ENCODE measurements at places on chromosomes 3 and 15. TPM values are rescaled to one million over a fixed set of nuclear protein-coding genes. Genes with fewer than 3 reads are reported as not detected.

GRCh38 chr3:131535131-131535530, 32.4 kb upstream of the MRPL3 start:
- peak; percentile 73 for DNase-seq

LRRC49 gene
- 11.0 TPM for total RNA-seq

GRCh38 chr3:36095238-36095637, 285.1 kb upstream of the STAC start:
- DNase-seq, result no peak

ZBED2 gene
- 108 TPM for total RNA-seq

- no peak for DNase-seq
These were observed 8.7 kb downstream of the IMPG2 start for GRCh38 chr3:101311676-101312075.

GRCh38 chr15:60110909-60111308, 106.8 kb downstream of the FOXB1 start:
- DNase-seq, result no peak

- no peak for DNase-seq
These were observed 1713.6 kb downstream of the SI start for GRCh38 chr3:163364717-163365116.

DNA sequence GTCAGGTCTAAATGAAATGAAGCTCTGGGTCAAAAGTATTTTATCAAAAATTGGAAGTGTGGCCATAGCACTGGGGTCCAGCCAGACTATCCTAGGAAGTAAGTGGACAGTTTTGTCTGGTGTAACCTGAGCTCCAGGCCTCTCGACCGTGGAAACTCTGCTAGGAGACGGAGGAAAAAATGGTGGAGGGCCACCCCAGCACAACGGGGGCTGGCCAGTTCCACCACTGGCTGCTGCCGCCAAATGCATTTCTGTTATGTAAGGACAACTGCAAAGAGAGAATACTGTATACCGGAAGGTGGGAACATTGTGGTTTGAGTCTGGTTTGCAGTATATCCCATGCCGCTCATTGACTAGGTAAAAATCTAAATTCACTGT, 235.7 kb downstream of the GREM1 start:
- DNase-seq, result no peak

DNA sequence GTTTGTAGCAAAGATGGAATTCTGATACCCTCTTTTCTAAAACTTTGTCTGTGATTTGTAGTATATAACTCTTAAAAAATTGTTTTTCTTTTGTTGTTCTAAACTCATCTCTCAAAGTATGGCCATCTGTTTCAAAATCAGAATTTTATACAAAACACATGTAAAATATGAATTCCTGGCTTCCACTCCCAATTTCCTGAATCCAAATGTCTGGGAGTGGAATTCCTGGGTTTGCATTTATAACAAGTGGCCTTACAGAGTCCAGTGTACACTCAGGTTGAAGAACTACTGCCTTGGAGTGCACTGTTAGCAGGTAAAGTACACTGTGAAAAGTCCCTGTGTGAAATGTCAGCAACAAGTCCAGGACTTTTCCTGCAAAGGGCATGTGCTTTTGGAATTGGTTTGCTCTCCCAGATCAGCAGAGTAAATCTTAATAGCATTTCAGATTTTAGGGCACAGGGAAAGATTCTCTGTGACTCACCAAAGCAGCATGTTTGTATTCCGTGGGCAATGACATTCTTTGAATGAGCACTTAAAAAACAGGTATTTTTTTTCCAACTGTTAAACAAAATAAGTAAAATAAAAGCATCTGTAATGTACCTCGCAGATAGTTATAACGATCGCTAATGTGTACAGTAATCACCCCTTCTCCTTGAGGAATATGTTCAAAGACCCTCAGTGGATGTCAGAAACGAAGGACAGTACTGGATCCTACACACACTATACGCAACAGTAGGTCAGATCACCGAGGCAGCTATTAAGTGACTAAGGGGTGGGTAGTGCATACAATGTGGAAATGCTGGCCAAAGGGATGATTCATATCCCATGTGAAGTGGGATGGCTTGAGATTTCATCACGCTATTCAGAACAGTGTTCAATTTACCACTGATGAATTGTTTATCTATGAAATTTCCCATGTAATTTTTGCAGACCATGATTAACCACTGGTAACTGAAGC, 2.0 kb upstream of the CLDN16 start:
- DNase-seq, result peak; percentile 79

DNA sequence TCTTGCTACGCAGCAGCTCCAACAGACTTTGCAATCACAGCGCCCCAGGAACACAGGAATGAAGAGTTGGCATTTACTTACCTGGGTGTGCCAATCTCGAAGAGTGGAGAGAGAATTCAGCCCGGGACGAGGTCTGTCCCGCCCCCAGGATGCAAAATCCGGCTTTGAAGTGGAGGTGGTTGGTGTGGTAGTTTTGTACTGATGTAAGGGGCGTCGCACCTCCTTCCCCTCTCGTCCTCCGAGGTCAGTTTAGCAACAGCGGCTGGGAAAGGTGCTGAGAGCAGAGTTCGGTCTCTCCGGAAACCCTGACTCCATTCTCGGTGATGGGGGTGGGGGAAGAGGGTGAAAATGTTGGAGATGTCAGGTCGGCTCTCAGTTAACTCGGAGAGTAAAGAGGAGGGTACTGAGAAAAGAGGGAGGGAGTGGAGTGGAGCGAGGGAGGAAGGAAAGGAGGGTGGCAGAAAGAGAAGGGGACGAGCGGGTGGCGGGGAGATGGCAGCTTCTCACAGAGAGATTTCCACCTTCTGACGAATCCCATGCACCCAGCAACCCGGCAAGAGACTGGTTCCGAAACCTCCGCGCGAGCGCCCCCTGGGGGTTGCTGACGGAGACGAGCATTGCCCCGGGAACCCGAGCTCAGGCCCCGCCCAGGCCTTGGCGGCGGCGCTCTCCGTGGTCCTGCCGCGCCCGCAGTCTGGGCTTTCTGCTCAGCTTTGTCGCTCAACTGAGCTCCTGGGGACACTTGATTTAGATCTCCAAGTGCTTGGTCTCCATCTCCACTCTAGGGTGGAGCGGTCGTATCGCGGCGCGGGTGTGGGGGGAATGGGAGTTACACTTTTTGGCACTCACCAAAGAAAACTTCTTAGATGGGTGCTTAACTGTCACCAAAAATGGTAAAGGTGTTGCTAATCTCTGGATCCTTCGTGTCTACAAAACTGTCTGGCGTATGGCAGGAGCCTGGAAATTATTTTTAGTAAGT, at the start of gene CPNE4:
Gene CPNE4 (minus strand): TSS at position 529 of the 979 bp plus-strand sequence.
- peak; percentile 45 for DNase-seq

GRCh38 chr3:58000306-58001085, 7.7 kb upstream of the FLNB start:
- no peak for DNase-seq

SLC2A2 gene
- not detected for total RNA-seq

GOLGA6L2 gene
- not detected for total RNA-seq

- peak; percentile 61 for DNase-seq
These were observed 426.3 kb downstream of the AGBL1 start for GRCh38 chr15:86505951-86506350.

GRCh38 chr15:78149805-78150751, 916 bp downstream of the IDH3A start:
- no peak for DNase-seq

GRCh38 chr3:89252016-89252415, 144.6 kb downstream of the EPHA3 start:
- no peak for DNase-seq

GOLGA8A gene
- total RNA-seq, result 16.9 TPM

TTLL13 gene
- not detected for total RNA-seq

DNA sequence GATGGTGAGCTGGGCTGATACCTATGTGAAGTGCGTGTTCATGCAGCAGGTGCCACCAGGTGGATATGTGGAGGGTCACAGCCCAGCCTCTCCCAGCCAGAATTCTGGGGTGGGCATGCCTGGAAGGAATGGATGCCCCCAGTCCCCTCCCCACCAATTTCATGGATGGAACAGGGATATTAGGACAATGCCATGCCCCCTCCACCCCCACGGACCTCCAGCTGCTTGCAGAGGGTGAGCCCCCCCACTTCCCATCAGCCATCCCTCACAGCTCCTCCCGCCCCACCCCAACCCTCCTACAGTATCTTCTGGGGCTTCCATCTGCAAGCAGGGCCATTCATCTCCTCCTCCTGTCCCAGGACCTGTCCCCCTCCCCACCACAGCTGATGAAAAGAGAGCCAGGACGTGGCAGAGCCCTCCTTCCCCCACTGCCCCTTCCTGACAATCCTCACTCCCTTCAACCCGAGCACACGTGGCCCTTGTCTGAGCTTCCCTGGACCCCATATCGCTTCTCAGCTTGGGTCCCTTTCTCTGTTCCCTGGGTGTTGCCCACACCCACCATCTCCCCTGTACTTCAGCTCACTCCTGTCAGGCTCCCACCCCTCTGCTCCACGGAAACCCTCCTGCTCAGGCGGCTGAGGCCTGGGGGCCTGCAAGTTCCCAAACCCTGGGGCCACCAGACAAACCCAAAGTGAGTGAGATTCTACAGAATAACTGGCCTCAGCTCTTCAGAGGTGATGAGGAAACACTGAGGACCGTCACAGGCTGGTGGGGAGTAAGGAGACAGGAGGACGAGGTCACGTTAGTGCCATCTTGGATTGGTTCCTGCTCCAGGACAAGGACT, 2.8 kb upstream of the SEMA3G start:
- DNase-seq, result no peak
